ENCODE measurements at places on chromosomes 6 and 20.

DNA sequence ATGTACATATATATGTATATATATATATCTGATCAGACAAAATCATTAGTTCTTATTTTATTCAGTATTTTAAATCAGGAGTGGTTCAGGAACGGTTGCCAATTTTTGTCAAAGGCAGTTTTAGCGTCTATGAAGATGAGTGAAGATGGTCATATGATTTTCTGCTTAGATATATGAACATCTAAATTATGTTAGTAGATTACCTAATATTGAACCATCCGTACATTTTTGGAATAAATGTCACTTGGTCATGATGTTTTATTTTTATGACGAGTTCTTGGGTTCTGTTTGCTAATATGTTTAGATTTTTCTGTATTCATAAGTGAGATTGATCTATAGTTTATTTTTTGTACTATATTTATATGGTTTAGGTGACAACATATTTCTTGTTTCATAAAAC, 3.3 kb downstream of the TMEM244 start:
- no peak for DNase-seq

DNA sequence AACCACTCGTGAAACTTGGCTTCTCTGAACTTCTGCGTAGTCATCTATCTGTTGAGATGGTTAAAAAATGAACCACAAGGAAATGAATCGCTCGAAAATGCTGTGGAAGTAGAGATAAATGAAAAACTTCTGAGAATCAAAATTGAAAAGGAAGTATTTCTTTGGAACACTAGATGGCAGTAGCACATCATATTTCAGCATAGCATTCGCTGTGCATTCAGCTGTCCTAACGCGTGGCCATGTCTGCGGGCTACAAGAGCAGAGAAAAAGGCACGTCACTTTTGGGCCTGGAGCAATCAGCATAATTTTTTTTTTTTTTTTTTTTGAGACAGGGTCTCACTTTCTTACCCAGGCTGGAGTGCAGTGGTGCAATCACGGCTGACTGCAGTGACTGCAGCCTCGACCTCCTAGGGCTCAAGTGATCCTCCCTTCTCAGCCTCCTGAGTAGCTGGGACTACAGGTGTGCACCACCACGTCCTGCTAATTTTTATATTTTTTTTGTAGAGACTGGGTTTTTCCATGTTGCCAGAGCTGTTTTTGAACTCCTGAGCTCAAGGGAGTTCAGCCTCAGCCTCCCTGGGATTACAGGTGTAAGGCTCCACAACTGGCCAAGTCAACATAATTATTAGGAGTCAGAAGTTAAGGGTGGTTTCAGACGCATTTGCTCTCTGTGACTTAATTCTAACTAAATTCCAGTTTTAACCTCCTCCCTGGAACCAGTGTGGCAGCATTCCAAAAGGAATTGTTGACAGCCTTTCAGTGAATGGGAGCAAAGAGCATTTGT, 8.8 kb upstream of the PERP start:
- peak; percentile 57 for DNase-seq

- DNase-seq, result no peak
Measured at GRCh38 chr6:147486683-147487082, 21.8 kb upstream of the SAMD5 start.

GRCh38 chr6:22308939-22309338, 12.1 kb upstream of the PRL start:
- no peak for DNase-seq

DNA sequence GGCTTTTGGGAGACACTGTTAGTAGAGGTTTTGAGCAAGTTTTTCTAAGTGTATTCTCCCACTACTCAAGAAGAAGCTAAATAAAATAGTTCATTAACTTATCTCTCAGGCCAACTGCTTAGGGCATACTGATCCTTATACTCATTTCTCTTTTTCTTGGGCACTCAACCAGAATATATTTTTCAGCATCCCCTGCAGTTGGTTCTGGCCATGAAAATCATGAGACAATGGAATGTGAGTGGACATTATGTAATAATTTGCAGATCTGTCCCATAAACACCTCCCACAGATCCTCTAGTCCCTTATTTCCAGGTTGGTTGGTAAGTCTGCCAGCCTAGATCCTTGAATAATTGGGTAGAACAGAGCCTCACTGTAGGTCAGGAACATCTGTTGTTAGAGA, 136.7 kb downstream of the AIG1 start:
- no peak for DNase-seq

DNA sequence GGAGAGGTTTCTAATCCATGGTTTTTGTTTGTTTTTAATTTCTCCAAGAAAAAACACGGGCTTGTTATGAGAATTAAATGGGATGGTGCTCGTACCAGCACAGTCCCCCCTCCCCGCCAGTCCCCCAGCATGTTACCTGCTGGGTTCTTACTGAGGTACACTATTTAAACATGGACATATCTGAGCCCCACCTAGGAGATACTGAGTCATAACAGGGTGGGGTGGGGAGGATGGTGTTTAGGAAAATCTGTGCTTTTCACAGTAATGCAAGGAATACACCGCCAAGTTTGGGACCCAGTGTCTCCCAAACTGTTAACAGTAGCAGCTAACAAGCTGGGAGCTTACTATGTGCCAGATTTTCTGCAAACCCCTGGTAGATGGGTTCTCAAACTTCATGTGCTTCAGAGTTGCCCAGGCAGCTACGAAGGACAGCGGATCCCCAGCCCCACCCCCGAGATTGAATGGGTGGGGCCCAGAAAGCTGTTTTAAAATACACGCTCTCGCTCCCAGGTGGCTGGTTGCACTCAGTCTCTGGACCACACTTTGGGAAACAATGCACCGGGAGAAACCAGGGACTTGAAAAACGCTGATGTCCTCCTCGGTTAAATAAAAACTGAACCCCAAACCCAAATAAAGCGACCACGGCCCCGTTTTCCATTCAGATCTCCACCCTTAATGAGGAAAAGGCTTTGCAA, 995 bp downstream of the ZFP64 start:
- DNase-seq, result peak; percentile 19

DNA sequence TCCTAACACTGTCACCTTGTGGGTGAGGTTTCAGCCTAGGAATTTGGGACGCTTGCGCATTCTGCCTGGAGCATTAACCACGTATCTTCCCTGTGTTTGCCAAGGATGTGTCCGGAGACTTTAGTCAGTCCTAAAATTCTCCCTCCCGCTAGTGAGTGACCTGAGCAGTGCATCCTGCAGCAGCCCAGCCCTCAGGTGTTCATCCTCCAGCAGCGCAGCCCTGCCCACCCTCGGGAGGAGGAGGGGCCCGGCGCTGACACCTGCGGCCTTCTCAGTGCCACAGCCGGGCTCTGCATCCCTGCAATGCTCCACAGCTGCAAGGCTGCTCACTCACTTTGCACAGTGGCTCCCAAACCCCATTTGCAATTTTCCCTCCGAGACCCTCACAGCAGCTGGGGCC, 79.5 kb downstream of the ERMARD start:
- DNase-seq, result no peak

DNA sequence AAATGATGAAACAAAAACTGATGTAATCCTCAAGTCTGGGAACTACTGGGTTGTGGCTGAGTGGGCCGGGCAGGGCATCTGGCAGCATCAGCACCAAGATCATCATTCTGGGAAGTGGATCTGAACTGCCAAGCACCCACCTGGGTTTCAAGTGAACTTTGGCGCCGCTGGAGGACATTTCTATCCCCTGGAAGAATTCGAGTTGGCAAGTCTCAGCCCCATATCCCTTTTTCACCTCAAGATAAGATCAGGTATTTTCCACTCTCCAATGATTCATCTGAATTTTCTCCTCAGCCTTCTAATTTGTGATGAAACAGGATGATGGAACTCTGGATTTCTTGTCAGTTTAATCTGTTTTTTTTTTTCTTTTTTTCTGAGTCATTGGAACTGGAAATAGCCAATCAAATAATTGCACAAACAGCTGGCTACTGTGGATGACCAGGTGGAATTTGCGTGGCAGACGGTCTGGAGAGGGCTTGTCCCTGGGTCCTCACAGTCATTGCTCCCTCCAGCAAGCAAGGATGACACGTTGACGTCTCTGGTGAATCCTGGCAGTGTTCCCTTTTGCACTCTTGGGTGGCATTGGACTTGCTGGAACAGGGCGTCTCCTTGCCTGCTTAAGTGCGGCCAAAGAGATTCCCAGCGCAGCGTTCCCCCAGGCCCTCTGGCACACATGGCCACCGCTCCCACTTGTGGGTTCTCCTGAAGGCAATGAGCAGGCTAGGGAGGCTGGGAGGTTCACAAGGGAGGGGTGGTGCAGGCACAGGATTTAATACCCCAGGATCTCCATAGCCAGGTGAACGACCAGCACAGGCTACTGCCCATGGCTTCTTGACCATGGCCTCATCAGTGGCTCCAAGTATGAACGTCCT, 80.4 kb downstream of the DHX35 start:
- no peak for DNase-seq

DNA sequence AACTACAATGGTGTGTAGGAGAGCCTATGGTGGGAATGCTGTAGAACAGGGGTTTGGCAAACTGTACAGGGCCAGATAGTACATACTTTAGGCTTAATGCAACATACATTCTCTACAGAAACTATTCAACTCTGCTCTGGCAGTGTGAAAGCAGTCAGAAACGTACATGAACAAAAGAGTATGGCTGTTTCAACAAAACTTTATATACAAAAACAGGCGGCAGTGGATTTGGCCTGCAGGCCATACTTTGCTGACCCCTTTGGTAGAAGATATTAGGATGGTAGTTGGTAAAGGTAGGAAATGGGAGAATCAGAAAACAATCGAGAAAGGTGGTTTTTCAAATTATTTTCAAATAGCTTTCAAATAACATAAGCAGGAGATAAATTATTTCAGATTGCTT, 24.8 kb downstream of the FUCA2 start:
- DNase-seq, result no peak

GRCh38 chr20:1855109-1855508, 40.1 kb upstream of the SIRPA start:
- DNase-seq, result no peak

- DNase-seq, result no peak
Measured at GRCh38 chr6:105120570-105120969, 59.2 kb downstream of the POPDC3 start.

DNA sequence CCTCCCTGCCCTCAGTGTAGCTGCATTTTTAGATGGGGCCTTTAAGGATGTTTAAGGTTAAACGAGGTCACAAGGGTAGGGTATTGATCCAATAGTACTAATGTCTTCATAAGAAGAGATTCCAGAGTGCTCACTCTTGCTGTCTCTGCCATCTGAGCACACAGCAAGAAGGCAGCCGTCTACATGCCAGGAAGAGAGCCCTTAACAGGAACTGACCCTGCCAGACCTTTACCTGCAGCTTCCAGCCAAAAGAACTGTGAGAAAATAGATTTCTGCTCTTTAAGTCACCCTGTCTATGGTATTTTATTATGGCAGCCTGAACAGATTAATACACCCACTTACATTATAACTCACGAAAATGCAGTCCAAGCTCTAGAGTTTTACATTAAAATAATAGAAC, 685.3 kb upstream of the MARCKS start:
- no peak for DNase-seq

DNA sequence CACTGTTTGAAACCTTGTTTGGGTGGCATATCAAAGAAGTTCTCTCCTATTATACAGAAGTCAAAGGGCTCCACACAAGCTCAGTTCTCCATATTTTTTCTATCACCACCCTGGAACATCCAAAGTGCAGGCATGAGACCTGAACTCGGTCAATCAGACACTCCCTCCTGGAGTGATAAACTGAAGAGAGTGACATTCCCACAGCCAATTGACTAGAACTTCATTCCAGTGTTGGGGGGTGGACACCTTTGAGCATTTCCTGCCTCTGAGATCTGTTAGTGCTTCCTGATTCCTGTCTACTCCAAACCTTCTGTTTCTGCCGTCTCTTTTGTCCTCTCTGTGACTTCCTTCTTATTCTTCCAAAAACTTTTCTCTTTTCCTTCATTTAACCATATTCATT, 220.7 kb upstream of the NOX3 start:
- DNase-seq, result no peak

GRCh38 chr20:50753152-50753551, 21.8 kb downstream of the PARD6B start:
- DNase-seq, result no peak

- DNase-seq, result no peak
Measured at GRCh38 chr20:21559305-21559704, 45.4 kb upstream of the NKX2-2 start.

DNA sequence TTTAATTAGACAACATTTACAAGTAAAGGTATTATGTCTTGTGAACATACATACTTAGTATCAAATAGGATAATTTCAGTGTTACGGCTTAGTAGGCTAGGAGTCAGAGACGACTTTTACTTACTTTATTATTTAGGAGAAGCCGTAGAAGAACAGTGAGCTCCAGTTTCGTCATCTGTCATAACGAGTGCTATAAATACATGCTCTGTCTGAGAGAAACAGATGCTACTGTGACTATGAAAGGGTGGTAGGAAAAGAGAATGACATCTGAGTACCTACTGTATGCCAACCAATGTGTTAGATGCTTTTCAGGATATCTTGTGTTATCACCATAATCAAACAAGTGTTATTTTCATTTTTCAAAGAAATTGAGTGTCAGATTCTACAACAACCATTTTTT, 119.0 kb downstream of the EYA4 start:
- DNase-seq, result no peak
